ENCODE measurements at places on chromosomes 4 and X.

DNA sequence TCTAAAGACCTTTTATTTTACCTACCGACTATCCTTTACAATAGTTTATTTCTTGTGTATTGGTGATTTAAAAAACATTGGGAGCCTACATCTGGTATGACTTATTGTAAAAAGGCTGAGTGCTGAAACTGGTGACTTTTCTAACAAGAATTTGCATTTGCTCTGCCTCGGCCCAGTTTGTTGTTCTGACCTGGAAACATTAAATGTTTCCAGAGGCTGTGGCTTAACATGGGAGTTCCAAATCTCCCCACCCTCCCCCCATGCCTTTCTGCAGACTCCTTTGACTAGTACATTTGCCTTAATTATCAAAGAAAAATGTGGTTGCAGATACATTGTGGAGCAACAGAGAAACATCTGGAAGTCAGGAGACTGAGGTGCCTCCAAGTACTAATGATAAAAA lies 39.8 kb downstream of the SPCS3 start:
- no peak for DNase-seq

- DNase-seq: no peak
Observed at GRCh38 chr4:41429280-41429669, 108.7 kb upstream of the LIMCH1 start.

GRCh38 chrX:34658326-34658725 lies 1.2 kb upstream of the TMEM47 start:
- DNase-seq: no peak

DNA sequence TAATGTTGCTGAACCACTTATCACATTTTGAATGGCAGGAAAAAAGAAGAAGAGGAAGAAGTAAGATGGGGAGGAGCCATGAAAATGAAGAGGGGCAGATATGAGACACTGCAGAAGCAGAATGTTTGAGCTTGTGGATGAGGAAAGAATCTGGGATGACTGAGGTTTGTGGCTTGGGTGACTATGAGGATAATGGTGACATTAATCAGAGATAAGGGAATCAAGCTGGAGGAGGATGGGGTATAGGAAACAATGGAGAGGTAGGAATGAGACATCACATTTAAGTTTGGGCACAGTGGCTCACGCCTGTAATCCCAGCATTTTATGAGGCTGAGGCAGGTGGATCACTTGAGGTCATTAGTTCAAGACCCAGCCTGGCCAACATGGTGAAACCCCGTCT lies 19.1 kb upstream of the PHF8 start:
- no peak for DNase-seq

GRCh38 chr4:33349376-33349775 lies 2629.2 kb downstream of the PCDH7 start:
- no peak for DNase-seq

DNA sequence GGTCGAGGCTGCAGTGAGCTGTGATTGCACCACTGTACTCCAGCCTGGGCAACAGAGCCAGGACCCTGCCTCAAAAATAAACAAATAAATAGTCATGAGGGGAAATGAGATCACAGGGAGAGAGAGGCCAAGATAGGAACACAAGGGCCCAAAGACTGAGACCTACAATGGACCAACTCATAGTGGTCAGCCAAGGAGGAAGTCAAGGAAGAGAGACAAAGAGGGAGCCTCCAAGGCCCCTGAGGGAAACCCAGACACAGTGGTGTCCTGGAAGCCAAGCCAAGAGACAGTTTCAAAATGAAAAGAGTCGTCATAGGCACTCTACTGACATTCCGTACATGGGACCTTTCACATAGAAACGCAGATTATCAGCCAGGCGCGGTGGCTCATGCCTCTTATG lies 153.3 kb downstream of the BCOR start:
- no peak for DNase-seq

- DNase-seq: no peak
Observed at GRCh38 chrX:112800971-112801775, 39.5 kb downstream of the AMOT start.

All from RKO (cell line).